AG09319 (cell line): ENCODE measurements at places on chromosomes 1 and 21.

DNA sequence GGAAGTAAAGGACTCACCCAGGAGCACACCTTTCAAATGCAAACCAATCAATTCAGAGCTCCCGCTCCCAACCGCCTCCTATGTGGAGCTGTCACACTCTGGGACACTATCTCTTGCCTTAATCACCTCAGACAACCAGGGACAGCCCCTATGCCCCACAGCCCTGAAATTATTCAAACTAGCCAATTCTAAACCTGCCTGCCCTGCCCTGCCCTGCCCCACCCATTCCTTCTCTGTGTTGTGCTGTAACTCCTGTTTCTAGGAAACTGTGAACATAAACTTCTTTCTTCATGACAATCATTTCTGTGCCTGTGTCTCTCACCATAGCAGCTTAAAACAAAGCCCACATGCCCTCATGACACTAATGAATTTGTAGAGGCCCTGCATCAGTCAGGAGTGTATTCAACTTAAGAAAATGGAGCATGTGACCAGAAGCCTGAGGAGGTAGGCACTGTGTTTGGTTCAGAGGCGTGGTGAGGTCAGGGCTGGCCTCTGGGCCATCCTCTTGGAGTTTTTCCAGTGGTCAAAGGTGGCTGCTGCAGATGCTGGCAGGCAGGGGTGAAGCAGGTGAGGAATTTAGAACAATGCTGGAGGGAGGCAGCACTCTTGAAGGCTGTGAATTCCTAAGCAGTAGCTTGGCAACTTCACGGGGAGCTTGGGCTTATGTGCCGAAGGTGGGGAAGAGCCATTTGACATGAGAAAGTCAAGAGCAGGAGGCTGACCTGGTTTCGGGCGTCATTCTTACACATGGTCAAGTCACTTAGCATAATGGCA, 74.5 kb downstream of the RHOU start:
- no peak for DNase-seq

DNA sequence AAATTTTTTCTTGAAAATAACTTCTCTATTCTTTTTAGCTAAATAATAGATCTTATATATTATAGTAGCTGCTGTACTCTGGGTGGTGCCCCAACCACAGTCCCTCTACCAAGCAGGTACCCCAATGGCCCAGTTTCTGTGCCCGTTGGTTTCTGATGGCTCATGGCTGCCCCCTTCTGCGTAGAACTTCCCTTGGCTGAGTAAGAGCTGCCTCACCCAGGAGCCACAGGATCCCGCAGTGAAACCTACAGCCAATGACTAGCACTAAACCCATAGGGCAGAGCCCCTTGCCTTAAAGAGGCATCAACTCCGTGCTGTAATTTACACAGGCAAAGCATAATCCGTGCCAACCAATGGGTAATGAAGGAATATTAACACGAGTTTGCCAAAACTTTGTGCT, 247.5 kb downstream of the USH2A start:
- DNase-seq: no peak

GRCh38 chr1:68119445-68119844, 69.0 kb upstream of the DIRAS3 start:
- DNase-seq: no peak

GRCh38 chr1:111963985-111964738, 25.3 kb downstream of the KCND3 start:
- no peak for DNase-seq

DNA sequence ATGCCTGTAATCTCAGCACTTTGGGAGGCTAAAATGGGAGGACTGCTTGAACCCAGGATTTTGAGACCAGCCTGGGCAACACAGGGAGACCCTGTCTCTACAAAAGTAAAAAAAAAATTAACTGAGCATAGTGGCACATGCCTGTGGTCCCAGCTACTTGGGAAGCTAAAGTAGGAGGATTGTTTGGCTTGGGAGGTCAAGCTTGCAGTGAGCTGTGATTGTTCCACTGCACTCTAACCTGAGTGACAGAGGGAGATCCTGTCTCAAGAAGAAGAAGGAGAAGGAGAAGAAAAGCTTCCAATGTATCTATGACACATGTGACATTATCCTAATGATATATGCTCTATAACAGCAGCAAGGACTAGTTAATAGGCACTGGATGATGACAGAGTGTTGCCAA, 20.1 kb upstream of the ARHGAP29 start:
- no peak for DNase-seq

GRCh38 chr1:5598824-5599395, 393.3 kb downstream of the NPHP4 start:
- DNase-seq: no peak

DNA sequence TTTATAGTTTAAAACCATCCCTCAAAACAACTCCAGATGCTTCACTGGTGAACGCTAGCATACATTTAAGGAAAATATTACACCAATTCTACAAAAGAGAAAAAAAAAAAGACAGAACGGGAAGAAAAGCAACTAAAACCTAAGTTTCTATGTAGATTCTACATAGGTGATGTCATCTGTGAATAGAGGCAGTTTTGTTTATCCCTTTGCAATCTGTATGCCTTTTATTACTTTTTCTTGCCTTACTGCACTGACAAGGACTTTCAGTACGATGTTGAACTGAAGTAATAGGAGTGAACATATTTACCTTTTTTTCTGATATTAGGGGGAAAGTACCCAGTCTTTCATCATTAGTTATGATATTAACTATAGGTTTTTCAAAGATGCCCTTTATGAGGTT, 101.7 kb upstream of the HAO2 start:
- no peak for DNase-seq

GRCh38 chr1:50566405-50566804, 143.2 kb upstream of the DMRTA2 start:
- no peak for DNase-seq
